RWPE2 (cell line): ENCODE measurements at places on chromosomes 5 and 9.

DNA sequence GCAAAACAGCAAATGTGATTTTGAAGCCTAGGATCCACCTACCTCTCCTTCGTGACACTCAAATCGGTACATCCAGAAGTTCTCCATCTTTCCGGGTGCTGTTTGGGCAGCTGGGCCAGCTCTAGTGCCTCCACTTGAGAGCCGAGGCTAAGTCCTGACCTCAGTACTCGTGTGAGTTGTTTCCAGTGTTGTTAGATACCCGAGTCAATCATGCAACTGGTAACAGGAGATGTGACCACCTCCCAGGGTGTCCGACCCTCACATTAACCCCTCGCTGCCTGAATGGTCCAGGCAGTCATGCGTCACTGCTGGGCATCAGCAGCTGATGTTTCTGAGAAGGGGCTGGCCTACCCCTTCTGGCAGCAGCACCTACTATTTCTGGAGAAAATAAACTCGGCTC is 170.3 kb downstream of the ENTREP1 start:
- DNase-seq: no peak

- DNase-seq: no peak
Measured at GRCh38 chr9:11158063-11158462, 545.3 kb upstream of the PTPRD start.

DNA sequence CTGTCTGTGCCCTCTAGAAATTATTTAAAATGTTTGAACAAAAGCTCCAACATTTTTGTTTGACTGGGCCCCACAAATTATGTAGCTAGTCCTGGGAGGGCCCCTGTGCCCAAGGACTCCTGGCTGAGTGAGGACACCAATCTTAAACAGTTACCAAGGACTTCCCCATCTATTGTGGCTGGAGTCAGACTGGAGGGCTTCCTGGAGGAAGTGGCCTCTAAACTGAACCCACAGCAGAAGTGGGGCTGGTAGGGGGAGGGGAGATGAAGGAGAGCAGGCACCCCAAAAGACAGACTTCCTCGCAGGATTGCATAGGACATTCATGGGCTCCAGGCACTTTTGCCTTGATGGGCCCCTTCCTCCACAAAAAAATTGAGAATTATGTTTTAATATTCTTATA is 8.1 kb downstream of the ADAMTS13 start:
- no peak for DNase-seq

- no peak for DNase-seq
Measured at GRCh38 chr9:9799287-9799686, 813.5 kb downstream of the PTPRD start.

DNA sequence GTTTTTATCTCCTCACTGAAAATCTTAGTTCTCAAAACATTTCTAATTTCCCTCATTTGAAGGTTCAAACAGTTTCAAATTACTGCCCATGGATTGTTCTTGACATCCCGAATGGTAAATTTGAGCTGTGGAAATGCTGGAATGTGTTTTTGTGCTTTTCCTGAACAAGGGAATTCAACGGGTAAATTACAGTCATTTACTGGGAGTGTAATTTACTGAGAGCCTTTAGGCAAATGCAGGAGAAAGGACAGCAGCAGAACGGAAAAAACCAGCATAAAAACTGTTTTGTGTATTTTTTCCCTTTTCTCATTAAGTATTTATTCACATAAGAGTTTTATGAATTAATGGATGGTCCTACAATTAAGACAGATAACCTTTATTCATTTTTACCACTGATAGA is 139.2 kb downstream of the PBX3 start:
- no peak for DNase-seq
